Activated CD4-positive, alpha-beta T cell treated with anti-CD3 and anti-CD28 coated beads, Interleukin-2, amount 10 ng/mL, durations not matched to agents 7 days and 5 days (primary cell): ENCODE measurements at places on chromosomes 3 and 15. TPM values are rescaled to one million over a fixed set of nuclear protein-coding genes. Genes with fewer than 3 reads are reported as not detected.

GRCh38 chr3:79247725-79248043, 520.1 kb downstream of the ROBO1 start:
- H3K4me3 ChIP-seq: no peak overlapping the region
- no peaks in the 10 kb centered on the region for H3K27me3 ChIP-seq
- no peak overlapping the region for H3K27ac ChIP-seq
- H3K36me3 ChIP-seq: no peaks in the 10 kb centered on the region

DNA sequence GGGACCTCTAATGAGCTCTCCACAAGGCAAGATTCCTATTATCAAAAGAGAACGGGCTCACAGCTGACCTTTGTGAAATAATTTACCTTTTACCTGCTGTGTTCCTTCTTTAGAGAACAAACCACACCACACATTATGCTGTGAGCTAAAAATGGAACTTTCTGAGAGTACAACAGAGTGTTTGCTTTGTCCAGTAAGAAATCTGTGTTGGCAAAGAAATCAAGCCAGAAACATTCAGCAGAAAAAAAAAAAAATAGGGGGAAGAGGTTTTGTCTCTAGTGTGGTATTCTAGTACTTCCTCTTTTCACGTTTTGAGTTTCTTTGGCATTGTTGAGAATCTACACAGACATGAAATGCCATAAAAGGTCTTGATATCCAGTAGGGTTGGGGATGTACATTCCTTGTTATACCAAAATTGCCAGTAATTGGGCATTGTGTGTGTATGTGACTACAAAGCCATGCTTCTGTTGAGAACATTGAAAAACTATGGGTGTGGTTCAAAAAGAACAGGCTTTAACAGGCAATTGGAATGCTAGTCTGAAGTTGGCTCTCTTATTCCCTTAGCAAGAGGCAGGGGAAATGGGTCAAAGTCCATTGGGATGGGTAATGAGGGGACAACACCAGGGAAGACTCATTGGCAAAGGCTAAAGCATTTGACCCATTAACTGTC, 273.5 kb downstream of the NEK10 start:
- H3K4me1 ChIP-seq: no peaks in the 10 kb centered on the region
- H3K36me3 ChIP-seq: no peaks in the 10 kb centered on the region
- H3K27ac ChIP-seq: no peak overlapping the region
- no peaks in the 10 kb centered on the region for H3K27me3 ChIP-seq
- H3K4me3 ChIP-seq: no peak overlapping the region
- DNase-seq: no peak

GRCh38 chr3:139533781-139534454, 5.6 kb downstream of the RBP1 start:
- H3K4me3 ChIP-seq: no peak overlapping the region
- no peak overlapping the region for H3K27ac ChIP-seq
- H3K36me3 ChIP-seq: no peaks in the 10 kb centered on the region

DNA sequence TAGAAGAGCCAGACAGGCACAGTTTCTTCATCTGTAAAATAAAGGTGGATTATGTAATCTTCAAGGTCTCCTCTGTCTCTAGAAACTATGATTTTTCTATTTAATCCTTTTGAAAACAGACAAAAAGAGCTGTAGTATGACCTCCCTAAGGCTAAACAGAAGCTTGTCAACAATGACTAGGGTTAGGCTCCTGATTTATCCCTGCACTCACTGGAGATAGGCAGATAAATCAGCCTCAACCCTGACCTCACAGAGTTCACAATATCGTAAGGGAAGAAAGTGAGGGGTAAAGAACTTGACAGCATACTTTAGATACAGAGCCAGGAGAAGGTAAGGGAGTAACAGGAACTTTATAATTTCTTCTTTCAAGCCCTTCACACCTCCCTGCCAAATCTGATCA, 124.8 kb downstream of the TMCC1 start:
- DNase-seq: no peak
- no peaks in the 10 kb centered on the region for H3K27me3 ChIP-seq
- H3K36me3 ChIP-seq: no peaks in the 10 kb centered on the region
- no peak overlapping the region for H3K4me3 ChIP-seq
- no peaks in the 10 kb centered on the region for H3K4me1 ChIP-seq

GRCh38 chr15:38528294-38528693, 36.3 kb downstream of the RASGRP1 start:
- peak overlapping the region; percentile 11 for H3K27ac ChIP-seq
- peaks cover 87% of the 10 kb centered on the region for H3K36me3 ChIP-seq
- H3K27me3 ChIP-seq: no peaks in the 10 kb centered on the region
- no peak for DNase-seq
- peaks cover 82% of the 10 kb centered on the region for H3K4me1 ChIP-seq
- no peak overlapping the region for H3K4me3 ChIP-seq

- no peak overlapping the region for H3K4me3 ChIP-seq
- DNase-seq: no peak
- peaks cover 36% of the 10 kb centered on the region for H3K36me3 ChIP-seq
- H3K4me1 ChIP-seq: peaks cover 49% of the 10 kb centered on the region
- H3K27ac ChIP-seq: no peak overlapping the region
- H3K27me3 ChIP-seq: no peaks in the 10 kb centered on the region
These were observed 70.8 kb upstream of the POMGNT2 start for GRCh38 chr3:43176666-43177065.

GRCh38 chr3:38257583-38257982, 8.0 kb upstream of the SLC22A13 start:
- DNase-seq: no peak
- no peak overlapping the region for H3K27ac ChIP-seq
- peaks cover 44% of the 10 kb centered on the region for H3K4me1 ChIP-seq
- H3K36me3 ChIP-seq: peaks cover 46% of the 10 kb centered on the region
- H3K4me3 ChIP-seq: no peak overlapping the region

DNA sequence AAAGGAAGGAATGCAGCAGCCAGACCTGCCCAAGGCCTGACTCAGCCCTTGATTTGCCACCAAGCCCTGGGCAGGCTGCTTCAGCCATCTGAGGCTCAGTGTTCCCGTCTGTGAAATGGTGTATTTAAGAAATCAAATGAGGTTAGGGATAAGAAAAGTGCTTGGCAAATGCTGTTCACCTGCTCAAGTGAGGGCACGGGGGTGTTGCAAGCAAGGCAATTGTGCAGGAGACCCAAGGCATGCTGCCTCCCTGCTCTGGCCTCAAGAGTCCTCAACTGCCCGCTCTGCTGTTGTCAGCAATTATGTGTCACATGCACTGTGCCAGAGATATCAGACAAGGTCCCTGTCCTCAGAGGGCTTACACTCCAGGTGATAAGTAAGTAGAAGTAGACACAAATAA, 101.8 kb downstream of the TPRA1 start:
- DNase-seq: no peak
- no peaks in the 10 kb centered on the region for H3K36me3 ChIP-seq
- peaks cover 12% of the 10 kb centered on the region for H3K27me3 ChIP-seq
- H3K4me3 ChIP-seq: no peak overlapping the region

DNA sequence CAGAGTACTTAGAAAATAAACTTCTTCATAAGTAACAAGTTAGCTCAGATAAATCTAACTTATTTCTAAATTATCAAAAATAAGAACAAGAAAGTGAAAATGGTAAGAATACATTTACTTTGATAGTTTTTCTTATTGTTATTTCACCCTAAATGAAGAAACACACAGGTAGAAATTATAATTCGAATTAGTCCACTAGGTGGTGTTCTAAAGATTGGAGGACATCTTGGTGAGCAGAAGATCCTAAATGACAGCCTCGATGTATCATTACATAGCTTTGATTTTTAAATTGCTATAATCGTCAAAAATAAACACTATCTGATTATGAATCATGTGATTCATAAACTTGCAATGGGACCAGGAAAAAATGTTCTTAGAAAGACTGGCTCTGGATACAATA, 280.8 kb upstream of the UBE2E2 start:
- H3K27ac ChIP-seq: no peak overlapping the region
- no peaks in the 10 kb centered on the region for H3K36me3 ChIP-seq
- no peak for DNase-seq
- H3K27me3 ChIP-seq: no peaks in the 10 kb centered on the region
- H3K4me3 ChIP-seq: no peak overlapping the region

GRCh38 chr15:42933886-42934667, 13.5 kb upstream of the TTBK2 start:
- H3K4me1 ChIP-seq: no peaks in the 10 kb centered on the region
- no peak for DNase-seq
- H3K27ac ChIP-seq: no peak overlapping the region
- no peaks in the 10 kb centered on the region for H3K36me3 ChIP-seq

Gene CHRNB4
- total RNA-seq: not detected

Gene RNF123
- 47.5 TPM for total RNA-seq

Gene VIPR1
- total RNA-seq: 19.9 TPM

Gene SUCNR1
- not detected for total RNA-seq

Gene CHRNA3
- not detected for total RNA-seq

Gene EFCAB12
- 0.69 TPM for total RNA-seq

Gene DISP2
- total RNA-seq: 1.4 TPM
